Cortex of kidney (tissue), 1 donor: ENCODE measurements at places on chromosomes 7 and 10.

GRCh38 chr7:135321556-135321955, 87.9 kb downstream of the STRA8 start:
- DNase-seq, result no peak

GRCh38 chr10:10007957-10008356, 1009.7 kb upstream of the CELF2 start:
- no peak for DNase-seq

GRCh38 chr10:130927157-130927556, 384.4 kb downstream of the TCERG1L start:
- DNase-seq, result no peak

DNA sequence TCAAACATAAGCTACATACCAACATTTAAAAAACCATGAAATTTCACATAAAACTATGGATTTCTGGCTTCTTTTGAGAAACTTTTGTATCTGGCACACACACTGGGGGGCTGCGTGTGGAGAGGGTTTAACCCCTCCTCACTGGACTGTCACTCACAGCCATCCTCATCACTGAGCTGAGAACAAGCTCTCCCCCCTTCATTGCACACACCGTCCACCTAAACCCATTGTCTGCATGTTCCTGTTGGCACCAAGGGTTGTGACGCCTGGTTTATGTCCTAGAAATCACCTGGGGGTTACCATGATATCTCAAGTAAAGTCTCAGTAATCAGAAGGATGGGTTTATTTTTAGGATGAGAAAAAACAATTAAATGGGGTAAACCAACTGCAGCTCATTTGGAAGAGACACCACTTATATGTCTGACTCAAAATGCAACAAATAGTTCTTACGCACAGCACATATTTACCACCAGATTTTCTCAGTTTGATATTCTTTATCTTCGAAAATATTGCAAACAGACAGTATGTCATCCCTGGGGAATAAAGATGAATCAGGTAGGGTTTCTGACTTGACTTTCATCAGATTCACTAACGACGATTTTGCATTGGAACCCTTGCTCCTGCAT, 218.5 kb upstream of the KLF6 start:
- no peak for DNase-seq

DNA sequence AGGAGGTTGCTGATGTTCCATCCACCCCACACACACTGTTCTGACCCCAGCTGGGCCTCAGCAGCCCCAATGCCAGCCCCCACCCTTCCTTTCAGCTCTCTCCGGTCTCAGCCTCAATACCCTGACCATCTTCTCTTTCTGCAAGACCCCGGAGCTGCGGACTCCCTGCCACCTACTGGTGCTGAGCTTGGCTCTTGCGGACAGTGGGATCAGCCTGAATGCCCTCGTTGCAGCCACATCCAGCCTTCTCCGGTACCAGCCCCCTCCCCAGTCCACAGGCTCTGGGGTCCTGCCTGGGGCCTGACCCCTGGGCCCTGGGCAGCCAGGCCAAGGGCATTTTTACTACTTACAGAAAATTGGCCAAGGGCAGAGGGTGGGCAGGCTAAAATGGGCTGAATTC, 2.6 kb downstream of the RGR start:
- DNase-seq, result no peak

DNA sequence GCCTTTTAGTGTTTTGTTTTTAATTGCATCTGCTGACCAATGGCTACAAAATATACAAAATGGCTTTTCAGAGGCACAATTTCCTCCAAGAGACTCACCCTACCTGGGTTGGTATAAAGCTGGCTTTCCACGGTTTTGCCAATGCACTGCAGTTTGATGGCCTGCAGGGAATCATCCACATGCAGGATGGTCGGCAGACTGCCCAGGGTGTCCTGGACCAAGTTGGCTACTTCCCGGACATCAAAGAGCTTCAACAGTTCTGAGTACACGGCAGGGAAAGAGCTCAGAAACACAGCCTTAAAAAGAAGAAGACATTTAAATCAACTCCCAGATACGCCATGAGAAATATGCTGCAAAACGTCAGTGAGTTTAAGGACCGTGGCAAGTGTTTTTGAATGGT, 301.0 kb upstream of the IMMP2L start:
- DNase-seq, result no peak

DNA sequence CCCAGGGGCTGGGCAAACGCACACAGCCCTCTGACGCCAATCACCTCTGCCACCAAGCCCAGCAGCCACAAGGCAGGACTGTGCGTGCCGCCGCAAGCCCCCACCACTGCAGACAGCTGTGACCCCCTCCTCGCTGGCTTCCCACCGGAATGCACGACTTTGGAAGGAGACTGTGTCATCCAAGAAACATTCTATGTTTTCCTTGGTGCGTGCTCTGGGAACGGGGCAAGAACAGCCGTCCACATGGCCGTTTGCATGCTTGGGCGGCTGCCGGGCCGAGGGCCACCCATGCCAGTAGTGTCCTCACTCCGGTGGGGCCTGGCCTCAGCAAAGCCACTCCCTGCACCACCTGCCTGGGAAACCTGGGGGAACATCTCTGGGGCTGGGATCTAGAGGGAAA, 17.6 kb upstream of the ELN start:
- no peak for DNase-seq

DNA sequence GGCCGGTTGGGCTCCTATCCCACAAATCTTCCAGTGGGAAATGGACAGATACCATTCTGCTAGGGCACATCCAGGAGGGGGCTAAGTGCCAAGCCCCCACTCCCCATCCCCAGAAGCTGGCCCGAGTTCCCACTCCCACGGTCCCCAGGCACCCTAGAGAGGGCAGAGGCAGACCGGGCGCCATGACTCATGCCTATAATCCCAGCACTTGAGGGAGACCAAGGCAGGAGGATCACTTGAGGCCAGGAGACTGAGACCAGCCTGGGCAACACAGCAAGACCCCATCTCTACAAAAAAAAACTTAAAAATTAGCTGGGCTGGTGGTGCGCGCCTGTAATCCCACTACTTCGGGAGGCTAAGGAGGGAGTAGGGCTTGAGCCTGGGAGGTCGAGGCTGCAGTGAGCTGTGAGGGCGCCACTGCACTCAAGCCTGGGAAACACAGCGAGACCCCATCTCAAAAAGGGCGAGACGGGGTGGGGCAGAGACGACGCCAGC, 870 bp downstream of the GNA12 start:
- no peak for DNase-seq

DNA sequence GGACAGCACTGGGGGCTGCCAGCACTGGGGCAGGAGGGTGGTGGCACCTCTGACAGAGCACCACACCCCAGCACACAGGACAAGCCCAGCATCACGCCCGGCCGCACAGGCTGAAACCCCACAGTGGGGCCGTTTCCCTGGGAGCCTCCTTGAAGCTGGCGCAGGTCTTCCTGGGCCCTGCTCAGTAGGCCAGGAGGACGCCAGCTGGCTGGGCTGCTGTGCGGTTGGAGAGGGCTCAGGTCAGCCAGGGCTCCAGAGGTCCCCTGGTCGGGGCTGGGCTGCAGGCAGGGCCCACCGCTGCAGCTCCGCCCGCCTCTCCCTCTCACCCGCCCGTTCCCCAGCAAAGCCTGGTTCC, 137.3 kb downstream of the TCERG1L start:
- no peak for DNase-seq
